Camera-type eye (tissue), 1 donor: ENCODE measurements at places on chromosomes 6 and 20. TPM values are rescaled to one million over a fixed set of nuclear protein-coding genes. Genes with fewer than 3 reads are reported as not detected.

The GRM4 gene
- 8.1 TPM for total RNA-seq

The CYP24A1 gene
- total RNA-seq, result 0.38 TPM

The SLC12A5 gene
- 31.2 TPM for total RNA-seq

The SAMD5 gene
- total RNA-seq, result 23.1 TPM

The MCCD1 gene
- not detected for total RNA-seq

The STXBP5 gene
- total RNA-seq, result 50.2 TPM

The NRN1 gene
- total RNA-seq, result 23.0 TPM

The NOX3 gene
- total RNA-seq, result not detected

The RAB32 gene
- 18.5 TPM for total RNA-seq

The BMP5 gene
- 20.8 TPM for total RNA-seq

The FAM209B gene
- total RNA-seq, result not detected
